ENCODE measurements at places on chromosomes 5 and 9.

DNA sequence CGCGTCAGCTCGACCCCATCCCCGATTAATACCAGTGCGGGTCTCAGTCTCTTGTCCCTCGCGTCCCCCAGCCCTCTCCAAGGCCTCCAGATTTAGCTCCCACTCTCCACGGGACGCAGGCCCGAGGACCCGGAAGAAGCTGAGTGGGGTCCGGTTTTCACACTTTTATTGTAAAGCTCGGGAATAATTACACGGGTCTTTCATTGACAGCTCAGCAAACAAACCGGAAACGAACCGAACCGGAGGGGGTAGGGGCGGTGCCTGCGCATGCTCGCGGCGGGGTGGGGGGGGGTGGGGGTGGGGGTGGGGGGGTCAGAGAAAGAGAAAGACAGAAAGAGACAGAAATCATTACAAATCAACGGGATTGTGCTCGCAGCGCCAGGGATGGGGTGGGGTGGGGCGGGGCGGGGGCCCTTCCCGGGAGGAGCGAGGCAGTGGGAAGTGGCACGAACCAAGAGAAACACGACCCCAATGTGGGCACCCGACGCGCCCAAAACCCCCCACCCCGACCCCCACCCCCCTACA lies 27.9 kb downstream of the PCDH1 start:
- DNase-seq: peak; percentile 53

DNA sequence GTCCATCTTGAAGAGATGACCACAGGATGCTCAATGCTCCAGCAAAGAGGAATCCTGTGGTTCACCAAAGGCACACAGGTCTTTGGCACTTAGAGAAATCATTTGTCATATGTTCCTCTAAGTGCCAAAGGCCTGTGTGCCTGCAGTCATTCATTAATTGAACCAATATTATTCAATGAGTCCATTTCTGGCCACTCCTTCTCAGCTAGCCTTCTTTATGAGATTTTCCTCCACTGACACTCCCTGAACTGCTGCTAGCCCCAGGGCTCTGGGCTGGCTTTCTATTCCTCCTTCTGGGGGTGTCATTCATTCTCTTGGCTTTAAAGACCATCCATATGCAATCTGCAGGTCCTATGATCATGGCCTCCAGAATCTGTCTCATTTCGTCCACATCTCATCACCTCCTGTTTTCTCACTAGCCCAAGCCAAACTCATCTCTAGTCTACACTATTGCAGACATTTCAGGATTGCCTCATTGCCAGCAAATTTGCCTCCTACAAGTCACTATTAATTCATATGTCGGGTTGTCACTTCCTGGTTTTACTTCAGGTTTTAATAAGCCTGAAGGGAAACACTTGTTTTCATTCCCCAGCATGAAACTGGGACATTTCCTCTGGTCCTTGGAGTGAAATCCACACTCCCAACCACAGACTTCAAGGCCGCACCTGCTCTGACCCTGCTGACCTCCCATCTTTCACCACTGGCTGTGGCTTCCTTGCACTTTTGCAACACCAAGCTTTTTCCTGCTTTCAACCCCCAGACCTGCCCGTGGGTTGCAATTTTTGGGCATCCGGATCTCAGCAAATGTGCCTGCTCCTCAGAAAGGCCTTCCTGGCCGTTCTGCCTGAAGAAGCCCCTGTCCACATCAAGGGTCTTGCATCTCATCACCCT lies 35.1 kb downstream of the KCNIP1 start:
- DNase-seq: no peak

DNA sequence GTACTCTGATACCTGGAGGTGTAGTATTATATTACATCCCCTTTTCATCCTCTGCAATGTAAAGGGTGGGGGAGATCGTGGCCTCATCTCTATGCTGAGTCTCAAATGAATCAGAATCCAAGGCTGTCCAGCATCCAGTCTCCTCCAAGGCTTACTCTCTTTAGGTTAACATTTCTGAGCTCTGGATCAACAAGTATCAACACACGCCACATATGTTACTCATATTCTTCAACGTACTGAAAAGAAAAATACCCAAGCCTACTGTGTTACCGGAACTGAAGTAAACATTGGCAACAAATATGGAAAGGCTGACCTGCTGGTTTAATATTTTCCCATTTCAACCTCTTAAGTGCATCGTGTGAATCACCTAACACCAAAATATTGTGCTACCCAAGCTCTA lies 241.8 kb downstream of the GAS1 start:
- no peak for DNase-seq

DNA sequence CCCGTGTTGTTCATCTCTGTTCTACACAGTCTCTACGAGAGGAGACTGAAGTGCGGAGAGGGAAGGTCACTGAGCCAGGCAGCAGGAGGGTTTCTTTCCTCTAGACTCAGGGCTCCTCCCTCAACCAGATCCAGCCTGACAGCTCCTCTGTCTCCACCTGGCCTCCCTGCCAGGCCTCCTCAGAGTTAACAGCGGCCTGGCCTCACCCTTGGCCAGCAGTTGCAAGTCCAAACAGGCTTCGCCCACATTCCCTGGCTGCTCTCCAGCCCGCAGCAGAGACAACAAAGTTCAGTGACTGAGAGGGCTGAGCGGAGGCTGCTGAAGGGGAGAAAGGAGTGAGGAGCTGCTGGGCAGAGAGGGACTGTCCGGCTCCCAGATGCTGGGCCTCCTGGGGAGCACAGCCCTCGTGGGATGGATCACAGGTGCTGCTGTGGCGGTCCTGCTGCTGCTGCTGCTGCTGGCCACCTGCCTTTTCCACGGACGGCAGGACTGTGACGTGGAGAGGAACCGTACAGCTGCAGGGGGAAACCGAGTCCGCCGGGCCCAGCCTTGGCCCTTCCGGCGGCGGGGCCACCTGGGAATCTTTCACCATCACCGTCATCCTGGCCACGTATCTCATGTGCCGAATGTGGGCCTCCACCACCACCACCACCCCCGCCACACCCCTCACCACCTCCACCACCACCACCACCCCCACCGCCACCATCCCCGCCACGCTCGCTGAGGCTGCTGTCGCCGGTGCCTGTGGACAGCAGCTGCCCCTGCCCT lies at the start of gene HRCT1:
Gene HRCT1 (plus strand): TSS at position 291 of the 768 bp plus-strand sequence. CDS start 86 bp downstream, at position 377.
- DNase-seq: peak; percentile 19

- DNase-seq: no peak
Observed at GRCh38 chr9:133521122-133522072, 3.4 kb downstream of the MYMK start.

DNA sequence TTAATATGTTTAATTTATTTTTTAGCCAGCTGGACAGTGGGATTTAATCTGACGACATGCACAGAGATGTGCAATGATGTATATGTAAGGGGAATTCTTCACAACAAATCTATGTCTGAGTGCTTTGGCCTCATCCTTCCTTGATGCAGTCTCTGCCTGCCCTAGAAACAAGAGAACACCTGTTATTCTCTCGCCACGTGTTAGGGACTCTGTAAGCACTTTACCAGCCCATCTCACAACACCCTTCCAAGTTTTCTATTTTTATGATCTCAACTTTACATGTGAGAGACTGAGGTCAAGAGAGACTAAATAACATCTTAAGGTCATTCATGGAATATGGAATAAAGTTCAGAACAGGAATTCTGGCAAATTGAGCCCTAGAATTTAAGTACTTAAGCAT lies 123.0 kb upstream of the GAS1 start:
- DNase-seq: no peak

DNA sequence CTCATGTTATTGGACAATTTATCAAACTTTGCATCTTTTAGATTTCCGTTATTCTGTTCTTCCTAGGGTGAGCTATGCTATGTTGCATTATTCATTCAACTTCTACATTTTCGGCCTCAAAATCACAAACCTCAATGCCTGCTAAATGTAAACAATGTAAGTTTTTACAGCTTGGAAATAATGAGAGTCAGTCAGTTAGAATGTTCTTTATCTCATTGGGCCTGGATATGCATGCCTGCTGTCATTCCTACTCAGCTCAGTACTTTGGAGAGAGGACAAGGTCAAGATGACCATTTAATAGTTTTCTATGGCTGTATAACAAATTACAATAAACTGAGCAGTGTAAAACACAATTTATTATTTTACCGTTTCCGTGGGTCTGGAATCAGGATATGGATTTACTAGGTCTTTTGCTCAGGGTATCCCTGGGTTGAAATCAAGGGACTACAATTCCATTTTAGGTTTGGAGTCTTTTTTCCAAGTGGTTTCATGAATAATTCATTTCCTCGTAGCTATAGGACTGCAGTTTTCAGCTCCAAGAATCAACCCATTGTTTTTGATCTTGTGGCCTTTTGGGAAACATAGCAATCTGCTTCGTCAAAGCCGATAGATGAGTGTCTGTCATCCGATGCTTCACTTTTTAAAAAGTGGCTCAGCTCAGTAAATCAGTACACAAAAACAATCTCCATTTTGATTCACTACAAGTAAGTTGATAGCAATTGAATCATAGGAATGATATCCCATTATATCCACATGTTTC lies 1143.2 kb upstream of the CDH6 start:
- no peak for DNase-seq
